ENCODE measurements at places on chromosomes 11 and 22.

DNA sequence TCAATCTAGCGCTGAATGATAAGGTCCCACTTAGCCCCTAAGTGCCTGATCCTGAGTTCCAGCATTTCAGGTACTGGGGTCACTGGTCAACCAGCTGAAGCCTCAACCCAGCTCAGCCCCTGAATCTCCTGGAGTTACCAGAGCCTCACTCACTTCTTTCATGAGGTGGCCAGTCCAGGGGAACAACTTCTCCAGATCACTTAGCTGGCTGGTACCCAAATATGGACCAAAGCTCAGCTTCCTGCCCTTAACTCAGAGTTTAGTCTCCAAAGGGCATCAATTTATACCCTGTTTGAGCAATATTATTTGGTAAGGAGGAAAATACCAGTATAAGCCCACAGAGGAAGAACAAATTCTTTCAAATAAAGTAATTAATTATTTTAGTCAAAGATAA is 105.6 kb downstream of the SLC1A2 start:
- no peak for DNase-seq

- no peak for DNase-seq
Observed at GRCh38 chr11:116703421-116703820, 69.4 kb downstream of the BUD13 start.

DNA sequence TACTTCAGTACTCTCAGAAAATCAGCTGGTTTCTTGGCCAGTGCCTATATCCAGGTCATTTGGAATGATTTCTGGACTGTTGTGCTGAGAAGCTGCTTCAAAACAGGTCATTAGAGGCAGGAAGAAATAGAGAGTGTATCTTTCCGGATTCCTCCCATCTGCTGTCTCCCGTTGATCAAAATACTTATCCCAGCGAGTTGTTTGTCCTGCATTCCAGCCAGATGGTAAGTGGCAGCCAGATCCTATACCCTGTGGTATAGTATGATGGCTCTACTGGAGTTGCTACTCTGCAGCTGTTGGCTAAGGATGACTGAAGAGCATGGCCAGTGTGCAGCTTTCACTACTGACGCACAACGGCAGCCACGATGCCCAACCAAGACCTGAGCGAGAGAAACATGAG is 560.9 kb upstream of the ANO5 start:
- DNase-seq = no peak

DNA sequence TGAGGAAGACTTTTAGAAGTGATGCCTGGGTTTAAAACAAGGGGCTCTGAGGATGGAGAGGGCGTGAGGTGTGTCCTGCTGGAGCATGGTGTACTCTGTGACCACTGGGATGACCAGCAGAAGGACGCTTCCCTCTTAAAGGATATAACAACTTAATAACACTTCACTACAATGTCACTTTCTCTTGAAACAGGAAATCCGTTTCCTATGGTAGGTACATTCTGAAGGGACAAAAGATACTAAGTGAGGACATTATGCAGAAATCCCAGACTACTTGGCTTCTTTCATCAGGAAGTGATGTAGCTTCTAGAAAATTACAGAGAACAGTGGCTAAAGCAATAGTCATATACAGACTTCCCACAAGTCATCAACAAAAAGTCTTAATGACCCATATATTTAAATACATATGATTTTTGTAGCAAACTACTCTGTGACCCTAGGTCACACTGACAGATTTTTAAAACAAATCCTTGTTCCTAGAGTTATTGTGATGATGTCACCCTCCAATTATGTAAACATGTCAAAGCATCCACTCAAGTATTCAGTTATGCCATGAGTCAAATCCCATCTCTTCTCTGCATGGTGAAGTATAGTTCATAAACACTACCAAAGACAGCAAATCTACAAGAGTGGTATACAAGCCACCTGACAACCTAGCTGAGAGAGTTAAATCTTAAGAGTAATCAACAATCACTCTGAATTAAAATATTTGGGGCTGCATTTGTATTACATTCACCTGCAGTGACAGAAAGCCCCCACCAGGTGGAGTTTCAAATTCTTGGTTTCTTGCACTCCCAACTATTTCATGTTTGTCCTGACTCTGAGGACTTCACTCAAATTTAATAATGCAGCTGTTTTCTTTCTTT is 32.8 kb downstream of the PITPNB start:
- DNase-seq = no peak

GRCh38 chr22:23549198-23549595 is 30.9 kb downstream of the IGLL1 start:
- no peak for DNase-seq

Measured in activated T-helper 1 cell treated with Interleukin-2 at 50 U/mL for 16 hours (primary cell).